ENCODE measurements at places on chromosomes 1 and 21.

- no peak for DNase-seq
These were observed 305.4 kb downstream of the DISC1 start for GRCh38 chr1:231931846-231932454.

DNA sequence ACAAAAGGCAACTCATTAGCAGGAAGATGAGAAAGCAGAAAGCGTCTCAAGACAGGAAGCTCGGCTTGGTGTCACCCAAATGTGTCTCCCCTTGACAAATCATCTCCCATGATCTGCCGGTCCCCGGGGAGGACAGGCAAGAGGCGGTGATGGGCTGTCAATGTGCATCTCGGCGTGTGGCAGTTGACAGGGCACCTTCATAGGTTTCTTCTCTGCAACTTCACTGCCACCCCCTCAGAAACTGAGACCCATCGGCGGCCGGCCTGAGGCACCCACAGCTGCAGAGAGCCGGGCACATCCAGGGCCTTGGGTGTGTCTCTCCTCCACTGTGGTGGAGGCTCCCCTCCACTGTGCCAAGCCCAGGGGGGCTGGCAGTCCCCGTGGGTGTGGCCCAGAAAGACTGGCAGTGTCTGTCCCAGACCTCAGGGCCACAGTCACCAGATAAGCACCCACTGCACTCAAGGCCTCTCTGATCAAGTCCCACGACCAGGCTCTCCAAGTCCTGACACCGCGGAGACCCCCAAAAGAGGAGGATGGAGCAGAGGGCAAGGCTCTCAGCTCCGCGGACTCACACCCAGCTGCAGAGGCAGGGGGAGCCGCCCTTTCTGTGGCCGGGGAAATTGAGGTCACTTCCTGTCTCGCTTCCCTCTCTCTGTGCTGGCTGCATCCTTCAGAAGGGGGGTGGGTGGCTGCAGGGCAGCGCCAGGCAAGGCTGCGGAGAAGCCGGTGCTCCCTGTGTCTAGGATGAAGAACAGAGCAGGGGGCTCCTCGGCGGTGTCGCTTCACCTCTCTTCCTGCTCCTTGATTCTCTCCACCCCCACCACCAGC is 39.6 kb upstream of the LBR start:
- peak; percentile 43 for DNase-seq

GRCh38 chr1:193533853-193534252 is 347.4 kb upstream of the B3GALT2 start:
- DNase-seq: no peak

GRCh38 chr1:151502035-151502700 is 9.0 kb upstream of the CGN start:
- no peak for DNase-seq

DNA sequence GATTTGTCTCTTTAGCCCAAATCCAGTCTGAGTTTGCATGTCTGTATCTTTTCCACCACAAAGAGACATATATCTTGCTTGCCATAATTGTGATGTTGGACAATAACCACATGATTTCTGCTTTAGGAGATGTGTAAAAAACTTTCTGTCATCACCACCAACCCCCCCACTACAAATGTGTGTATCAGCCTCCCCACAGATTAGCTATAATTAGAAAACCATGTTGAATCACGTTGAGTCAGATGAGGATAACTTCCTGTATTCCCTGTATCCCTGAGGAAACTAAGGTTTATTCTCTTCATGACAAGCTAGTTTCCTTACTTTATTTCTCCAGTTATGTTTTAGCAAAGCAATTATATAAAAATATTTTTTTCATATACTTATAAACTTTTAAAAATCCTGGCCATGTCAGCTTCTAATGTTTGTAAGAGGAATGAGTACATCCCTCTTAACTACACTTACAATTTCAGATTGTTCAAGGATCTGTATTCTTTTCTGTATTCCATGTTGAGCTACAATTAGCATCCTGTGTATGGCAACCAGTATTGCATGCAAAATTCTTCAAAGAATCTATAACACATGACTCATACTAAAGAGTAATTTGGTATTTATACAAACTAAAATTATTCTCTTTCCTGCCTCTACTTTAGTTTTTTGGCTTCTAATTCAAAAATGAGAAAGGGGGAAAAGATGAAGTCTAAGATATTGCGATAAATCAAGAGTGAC is 143.0 kb downstream of the FMN2 start:
- no peak for DNase-seq

- DNase-seq: no peak
These were observed 183.1 kb upstream of the KAZN start for GRCh38 chr1:14415396-14415795.

DNA sequence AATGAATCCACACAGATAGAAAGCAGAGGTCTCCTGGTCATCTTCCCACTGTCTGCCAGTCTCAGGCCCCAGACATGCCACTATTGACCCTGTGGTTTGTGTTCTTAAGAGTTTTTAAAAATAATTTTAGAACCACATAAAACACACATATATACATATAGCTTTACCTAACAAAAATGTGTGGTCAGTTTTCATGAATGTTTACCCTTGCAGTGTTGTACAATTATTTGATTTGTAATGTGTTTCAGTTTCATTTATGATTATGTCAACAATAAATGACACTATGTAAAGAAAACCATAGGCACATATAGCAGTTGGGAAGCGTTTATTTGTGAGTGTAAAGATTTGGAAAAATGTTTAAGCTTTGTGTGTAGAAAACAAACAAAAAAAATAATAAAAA is 17.1 kb downstream of the CHAF1B start:
- DNase-seq: no peak

- no peak for DNase-seq
These were observed 17.7 kb upstream of the C1orf87 start for GRCh38 chr1:60091195-60091715.

DNA sequence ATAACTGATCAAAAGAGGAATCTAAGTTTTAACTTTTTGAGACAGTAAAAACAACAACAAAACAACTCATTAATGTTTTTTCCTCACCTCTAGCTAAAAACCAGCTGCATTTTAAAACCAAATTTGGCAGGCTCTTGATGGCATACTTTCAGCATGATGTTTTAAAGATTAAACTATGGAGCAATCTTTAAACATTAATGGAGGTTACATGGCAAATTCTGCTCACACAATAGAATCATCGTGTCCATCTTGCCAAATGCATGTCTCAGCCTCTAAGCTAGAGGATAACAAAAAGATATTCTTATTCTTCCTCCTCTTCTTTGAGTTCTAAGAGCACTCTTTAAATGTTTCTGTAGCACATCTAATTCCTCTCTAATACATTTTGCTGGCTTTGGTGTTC is 579.8 kb upstream of the PKN2 start:
- DNase-seq: no peak

DNA sequence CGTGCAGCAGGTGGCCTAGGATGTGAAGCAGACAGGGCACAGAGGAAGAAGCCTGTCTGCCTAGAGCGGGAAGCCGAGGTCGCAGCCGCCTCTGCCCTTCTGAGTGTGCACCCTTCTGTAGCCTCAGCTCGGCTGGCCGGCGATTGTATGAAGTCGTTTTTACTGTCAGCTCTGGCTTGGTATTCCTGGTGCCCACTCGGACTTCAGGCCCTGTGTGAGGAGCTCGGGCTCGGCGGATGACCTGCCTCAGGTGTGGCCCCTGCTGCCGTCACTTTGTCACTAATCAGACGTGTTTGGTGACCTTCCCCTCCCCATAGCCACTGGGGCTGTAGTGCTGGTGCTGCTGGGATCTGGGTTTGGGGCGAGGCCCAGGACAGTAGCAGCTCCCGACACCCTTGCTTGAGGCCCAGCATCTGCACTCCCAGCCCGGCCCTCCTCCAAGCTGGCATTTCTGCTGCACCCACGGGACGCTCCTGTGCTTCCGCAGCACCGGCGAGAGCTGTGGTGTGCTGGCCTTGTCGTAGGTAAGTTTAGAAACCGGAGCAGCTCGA is 18.1 kb downstream of the SLX9 start:
- DNase-seq: no peak

DNA sequence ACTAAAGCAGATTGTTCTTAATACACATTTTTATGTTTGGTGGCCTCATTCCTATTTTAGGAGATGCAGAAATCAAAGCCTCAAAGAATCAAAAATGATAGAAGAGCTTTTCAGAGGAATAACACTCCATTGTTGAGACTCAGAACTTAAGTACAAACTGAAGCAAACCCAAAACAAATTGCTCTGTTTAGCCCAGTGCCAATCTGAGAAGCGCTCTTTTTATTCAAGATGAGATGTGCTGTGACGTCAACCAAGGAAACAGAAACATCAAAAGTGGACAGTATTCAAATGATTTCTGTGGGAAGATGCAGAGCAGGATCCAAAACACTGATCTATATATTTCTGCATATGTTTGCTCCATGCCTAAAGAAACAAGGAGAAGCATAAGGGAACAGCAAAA is 18.0 kb downstream of the COLGALT2 start:
- no peak for DNase-seq

DNA sequence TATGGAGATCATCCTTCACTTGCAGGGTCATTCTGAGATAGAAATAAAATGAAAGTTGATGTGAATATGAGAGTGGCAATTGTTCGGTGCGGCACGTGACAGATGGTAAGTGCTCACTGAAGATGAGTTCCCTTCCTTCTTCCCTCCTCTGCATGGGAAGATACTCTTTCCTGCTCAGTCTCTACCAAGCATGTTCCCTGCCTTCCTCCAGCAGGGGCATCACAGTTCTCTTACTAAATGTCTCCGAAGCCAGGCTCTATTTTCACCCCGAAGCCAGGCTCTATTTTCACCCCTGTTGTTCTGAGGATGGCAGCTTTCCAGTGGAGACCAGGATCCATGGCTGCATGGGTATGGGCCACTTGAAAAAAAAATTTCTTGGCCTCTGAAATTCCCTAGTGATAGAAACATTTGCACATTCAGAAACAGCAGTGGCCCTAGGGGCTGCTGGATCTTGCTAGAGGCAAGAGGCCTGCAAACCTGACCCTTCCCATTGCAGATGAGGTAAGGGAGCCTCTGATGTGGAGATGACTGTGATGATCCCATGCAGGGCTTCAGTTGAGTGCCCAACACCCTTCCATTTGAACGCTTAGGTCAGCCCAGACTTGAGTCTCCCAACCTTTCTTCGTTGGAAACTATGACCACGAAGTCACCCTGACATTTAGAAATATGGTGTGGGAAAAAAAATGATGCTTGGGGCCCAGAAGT is 123.7 kb upstream of the HMGB4 start:
- DNase-seq: no peak

DNA sequence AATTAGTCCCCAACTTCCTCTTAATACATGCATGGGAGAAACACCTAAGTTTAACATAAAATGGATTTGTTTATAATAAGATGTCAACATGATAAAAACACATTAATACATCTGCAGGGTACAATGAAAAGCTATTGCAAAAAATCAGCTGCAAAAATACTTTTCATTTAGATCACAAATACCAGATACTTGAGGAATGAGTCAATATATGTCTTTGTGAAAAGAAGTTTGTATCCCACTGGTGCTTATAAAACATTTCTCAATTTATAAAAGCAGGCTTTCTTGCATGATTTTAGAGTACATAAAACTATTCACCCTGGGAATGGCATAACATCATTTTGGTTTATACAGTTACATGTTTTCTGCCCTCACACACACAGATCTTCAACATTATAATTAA is 18.6 kb upstream of the PRKAA2 start:
- DNase-seq: no peak

GRCh38 chr1:36503159-36503558 is 20.4 kb upstream of the CSF3R start:
- DNase-seq: no peak

GRCh38 chr1:32052887-32053286 is 19.9 kb upstream of the TMEM39B start:
- DNase-seq: no peak

GRCh38 chr1:62428351-62428750 is 8.5 kb upstream of the USP1 start:
- no peak for DNase-seq

DNA sequence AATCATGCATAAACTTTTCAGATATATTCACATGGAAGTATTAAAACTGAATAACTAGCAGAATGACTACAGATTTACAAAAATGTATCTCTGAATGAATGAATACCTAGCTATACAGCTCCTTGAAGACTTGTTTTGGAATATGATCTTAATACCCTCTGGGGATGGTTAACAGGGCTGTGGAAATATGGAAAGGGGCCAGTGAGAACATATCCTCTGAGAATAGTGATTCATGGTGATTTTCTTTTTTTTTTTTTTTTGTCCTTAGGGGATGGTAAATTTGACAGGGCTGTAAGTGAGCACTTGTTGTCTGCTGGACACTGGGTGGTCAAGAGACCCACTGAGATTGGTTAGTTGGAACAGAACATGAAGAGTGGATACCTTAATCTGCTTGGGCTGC is 80.7 kb upstream of the HP1BP3 start:
- no peak for DNase-seq

DNA sequence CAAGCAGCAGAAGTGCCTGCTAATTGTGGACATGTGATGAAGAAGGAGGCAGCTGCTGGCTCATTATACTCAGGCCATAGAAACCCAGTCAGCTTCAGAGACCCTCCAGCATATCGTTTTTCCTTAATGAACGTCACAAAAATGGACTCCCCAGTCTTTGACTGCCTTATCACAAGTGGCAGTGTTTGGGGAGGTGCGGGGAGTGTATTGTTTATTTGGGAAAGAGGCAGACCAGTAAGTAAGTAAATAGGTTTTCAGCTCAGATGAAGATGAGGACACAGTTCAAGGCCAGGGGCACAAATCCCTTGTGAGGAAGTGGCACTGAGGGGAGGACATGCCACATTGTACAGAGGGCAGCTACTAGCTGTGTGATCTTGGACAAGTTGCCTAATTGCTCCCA is 43.5 kb upstream of the NRDC start:
- no peak for DNase-seq

- no peak for DNase-seq
These were observed 5.1 kb downstream of the TLCD4 start for GRCh38 chr1:95122151-95122697.

DNA sequence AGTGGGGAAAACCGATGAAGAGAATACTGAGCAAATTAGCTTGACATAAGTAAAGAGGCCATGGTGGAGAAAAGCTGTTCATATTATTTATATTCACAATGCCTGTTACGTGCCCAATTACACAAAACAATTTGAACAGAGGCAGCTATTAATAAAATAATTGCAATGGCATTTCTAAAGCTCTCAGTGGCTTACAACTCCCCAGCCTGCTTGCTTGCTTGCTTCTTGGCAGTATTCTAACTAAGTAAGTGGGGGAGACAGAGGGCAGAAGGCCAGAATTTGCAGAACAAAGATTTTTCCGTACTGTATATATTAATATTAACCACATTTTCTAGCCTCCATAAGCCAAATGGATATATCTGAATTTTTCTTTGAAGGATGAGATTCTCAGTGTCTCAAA is 12.9 kb downstream of the PTPN14 start:
- no peak for DNase-seq

DNA sequence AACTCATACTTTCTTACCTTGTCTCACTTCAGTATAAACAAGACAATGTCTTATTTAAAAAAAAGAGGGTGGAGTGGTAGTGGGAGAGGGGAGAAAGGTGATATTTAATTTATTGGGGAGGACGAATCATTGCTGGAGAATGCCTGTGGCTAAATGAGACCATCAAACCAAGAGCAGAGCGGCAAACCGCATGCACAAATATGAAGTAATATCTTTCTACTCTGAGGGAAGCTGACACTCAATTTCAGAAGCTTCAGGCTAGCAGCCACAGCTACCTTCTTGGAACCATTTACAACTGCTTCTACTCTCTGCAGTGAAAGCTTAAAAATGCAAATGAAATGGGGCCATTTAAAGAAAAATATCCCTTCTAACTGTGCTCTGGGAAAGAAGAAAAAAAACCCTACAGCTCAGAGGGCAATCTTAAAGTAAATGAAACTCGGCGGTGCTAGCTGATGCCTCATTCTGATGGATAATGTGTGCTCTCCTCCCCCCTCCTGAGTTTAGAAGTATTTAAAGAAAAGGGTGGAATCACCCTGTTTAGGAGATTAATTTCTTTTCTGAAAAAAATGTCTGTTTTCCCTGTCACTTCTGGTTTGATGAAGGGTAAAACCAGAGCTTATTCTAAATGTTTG is 178.2 kb upstream of the CAMK1G start:
- DNase-seq: no peak
